ENCODE measurements at places on chromosomes 7 and 10.

DNA sequence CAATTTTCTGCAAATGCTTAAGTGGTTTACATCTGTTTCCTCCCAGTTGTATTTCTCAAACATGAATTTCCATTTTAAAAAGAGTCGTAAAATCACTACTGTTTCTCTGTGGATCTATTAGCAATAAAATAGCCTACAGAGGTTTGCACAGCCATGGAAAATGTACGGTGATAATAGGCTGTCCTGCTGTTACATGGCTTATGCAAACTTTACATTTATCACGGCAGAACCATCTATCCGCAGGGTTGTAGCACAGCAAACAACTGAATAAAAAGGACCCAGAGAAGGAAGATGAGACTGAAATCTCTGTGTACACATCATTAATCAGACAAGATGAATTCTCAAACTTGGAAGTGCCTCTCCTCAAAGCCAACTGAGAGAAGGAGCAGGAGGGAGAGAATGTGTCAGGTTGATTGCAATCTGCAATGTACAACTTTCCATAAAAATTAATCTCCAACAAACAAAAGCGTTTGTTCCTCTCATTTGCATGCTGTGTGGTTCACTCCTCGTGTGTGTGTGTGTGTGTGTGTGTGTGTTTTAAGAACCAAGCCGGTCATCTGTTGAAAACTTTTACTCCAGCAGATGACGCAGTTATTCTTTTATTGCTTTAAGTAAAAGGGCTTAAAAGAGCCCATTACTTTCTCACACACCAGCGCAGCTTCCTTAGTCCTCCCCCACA is 279.3 kb downstream of the SKAP2 start:
- DNase-seq = no peak

GRCh38 chr10:45592432-45592831 is 80.1 kb downstream of the ZFAND4 start:
- no peak for DNase-seq

- DNase-seq = no peak
These were observed at the start of gene C10orf62 for GRCh38 chr10:97589479-97589878. Gene C10orf62, plus strand, starts transcription at chr10:97589721. Its CDS starts 177 bp downstream, at chr10:97589898.

DNA sequence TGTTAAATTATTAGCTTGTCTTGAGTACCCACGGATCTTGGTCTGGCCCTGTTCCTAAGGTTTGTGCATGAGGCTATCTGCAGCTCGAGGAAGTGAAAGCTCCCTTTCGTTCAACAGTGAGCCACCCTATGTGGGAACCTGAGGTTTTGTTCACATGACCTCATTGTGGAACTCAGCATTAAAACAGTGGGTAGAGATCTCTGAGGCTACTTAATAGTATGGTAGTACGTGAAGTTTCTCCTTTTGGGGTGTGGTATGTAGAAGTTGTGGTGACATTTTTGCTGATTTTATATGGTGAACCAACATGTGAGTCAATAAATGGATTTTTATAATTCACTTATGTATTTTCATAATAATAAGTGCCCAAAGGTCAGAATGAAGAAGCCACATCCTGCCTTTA is 252.7 kb upstream of the FERD3L start:
- no peak for DNase-seq

DNA sequence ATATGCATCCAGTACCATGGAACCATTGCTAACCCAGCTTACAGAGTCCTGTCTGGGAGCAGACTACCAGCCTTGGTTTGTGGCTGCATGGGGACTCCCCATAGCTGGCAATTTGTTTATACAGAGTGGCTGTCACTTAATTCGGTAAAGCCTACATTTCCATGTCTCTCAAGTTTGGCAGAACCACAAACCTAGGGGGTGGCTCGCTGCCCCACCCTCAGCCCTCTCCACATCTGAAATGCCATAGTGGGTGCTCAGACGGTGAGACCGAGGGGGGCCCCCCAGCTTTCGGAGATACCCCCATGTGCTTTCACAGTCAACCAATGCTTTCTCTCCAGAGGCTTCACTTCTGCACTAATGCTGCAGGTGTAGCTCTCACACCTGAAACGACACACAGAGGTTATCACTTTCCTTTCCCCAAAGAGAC is 75.5 kb upstream of the KAT6B start:
- no peak for DNase-seq

DNA sequence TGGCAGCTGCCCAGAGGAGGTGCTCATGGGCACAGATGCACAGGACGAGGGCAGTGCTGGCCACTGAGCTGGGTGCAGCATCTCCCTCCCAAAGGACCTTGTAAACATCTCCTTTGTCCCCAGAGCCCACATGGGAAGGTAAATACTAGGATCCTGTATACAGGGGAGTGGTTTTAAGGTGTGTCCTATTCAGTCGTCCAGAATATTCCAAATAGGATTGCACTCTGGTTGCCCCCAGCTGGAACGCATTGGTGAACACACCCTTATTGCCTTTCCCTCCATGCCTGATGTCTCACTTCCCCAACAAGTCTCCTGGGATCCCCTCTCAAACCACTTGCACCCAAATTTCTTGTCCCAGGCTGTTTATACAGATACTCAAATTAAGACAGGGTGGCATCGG is 152.0 kb upstream of the PCBD1 start:
- DNase-seq = no peak
